ENCODE measurements at places on chromosomes 16 and 17.

DNA sequence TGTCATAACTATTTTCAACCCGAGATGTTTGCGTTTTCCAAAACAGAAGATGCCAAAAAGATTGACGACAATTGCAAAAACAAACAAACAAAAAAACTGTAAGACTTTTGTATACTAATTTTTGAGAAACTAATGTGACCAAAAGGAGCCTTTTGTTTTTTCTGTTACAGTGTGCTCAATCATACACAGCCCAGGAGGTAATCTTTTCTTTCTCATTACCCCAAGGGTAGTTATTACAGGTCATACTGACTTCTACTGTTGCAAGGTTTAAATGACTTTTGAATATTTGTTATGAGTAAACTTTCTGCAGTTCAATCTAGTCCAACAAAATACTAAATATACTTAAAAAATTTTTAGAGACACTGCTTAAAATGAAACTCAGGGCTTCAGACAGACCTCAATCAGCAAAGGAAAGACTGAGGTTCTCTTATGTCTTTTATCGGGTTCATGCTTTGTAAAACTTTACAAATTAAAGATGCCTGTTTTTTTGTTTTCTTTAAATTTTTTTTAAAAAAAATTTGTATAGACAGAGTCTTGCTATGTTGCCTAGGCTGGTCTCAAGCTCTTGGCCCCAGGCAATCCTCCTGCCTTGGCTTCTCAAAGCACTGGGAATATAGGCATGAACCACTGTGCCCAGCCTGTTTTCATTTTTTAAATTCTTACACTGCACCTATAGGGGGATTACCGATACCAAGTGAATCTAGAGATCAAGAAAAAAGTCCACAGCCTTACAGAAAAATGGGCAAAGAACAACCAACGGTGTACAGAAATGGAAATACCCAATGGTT lies 47.6 kb downstream of the SPOP start:
- DNase-seq, result no peak

- no peak for DNase-seq
Observed at GRCh38 chr17:43456661-43457361, 27.0 kb upstream of the DHX8 start.

- DNase-seq, result no peak
Observed at GRCh38 chr17:17134957-17135333, 71.2 kb downstream of the PLD6 start.

GRCh38 chr17:7463372-7463846 lies 16.0 kb downstream of the ZBTB4 start:
- DNase-seq, result no peak

DNA sequence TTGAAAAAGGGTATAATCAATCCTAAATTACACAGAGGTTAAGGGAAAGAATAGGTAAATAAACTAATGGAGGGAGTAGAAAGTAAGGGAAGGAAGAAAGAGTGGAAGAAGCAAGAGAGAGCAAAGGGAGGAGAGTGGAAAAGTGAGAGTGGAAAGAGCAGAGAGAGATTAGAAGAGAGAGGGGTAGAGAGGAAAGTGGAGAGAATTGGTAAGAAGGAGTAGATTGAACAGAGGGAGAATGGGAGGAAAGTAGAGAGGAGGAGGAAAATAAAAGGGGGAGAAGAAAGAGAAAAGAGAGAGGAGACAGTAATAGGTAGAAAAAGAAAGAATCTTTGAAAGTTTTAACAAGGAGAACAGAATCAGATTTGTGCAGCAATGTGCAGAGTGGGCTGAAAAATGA lies 24.9 kb downstream of the TERB1 start:
- no peak for DNase-seq

DNA sequence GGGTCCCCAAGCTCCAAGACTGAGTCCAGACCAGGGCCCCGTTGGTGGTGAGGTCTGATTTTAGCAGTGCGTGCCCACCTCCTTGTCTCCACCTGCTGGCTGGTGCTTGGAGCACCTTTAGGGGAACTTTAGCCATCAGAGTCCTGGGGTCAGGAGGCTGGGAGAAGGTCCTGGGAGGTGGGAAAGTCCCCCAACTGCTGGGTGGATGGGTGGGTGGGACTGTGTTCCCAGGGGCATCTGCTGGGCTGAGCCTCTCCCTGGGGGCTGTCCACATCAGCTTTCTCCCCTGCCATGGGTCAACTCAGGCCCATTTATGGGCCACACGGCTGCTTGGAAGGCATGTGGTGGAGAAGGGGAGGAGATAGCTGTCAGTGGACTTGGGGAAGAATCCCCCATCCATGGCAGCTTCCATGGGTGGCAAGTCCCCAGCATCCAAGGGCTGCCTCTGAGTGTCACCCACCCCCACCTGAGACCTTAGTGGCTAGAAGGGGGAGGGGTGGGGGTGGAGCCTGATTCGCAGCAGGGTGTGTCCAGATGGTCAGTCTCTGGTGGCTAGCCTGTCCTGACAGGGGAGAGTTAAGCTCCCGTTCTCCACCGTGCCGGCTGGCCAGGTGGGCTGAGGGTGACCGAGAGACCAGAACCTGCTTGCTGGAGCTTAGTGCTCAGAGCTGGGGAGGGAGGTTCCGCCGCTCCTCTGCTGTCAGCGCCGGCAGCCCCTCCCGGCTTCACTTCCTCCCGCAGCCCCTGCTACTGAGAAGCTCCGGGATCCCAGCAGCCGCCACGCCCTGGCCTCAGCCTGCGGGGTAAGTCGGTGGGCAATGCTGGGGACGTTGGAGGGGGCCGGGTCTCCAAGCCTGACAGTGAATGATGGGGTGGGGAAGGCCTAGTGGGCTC lies at the start of gene TRPV2:
TRPV2 (plus strand) TSS at position 541 of the 894 bp plus-strand sequence. CDS start 2,098 bp downstream, outside the sequence.
- no peak for DNase-seq

DNA sequence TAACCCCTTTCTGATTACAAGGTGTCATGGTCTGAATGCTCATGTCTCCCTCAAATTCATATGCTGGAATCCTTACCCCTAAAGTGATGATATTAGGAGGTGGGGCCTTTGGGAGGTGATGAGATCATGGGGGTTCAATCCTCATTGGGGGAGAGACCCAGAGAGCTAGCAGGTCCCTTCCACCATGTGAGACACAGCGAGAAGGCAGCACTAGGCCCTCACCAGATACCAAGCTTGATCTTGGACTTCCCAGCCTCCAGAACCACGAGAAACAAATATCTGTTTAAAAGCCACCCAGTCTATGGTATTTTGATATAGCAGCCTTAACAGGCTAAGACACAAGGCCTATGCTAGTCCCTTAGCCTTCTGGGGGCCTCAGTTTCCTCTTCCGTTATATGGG lies 45.9 kb downstream of the MYH11 start:
- DNase-seq, result no peak

DNA sequence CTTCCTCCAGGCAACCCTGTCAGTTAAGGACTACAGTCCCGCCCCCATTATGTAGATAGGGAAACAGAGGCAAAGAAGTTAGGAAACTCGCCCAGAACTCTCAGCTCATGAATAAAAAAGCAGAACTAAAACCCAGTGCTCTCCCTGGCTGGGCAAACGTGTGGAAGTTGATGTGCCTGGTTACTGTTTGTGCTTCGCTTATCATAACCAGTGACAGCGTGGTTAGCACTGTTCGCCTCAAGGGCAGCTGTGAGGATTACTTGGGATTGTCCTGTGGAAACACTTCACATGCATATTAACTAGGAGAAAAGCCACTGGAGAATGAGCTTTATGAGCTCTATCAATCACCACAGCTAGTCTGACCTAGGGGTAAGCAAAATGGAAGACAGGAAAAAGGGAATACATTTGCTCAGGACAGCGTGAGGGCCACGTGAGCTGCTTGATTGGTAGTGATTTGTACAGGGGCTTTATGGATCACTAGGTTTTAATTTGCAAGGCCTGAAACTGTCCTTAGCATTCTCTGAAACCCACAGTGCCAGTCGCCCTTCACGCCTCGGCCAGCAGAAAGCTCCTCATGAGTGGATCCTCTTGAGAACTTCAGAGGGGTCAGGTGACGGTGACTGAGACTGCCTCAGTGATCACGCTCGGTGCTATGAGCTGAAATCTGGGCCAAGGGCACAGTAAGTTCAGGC lies 19.9 kb downstream of the CYB5D2 start:
- DNase-seq, result no peak

GRCh38 chr16:50301626-50302471 lies 35.5 kb downstream of the ADCY7 start:
- no peak for DNase-seq

- DNase-seq, result no peak
Observed at GRCh38 chr16:71537643-71538042, 11.4 kb downstream of the CHST4 start.

DNA sequence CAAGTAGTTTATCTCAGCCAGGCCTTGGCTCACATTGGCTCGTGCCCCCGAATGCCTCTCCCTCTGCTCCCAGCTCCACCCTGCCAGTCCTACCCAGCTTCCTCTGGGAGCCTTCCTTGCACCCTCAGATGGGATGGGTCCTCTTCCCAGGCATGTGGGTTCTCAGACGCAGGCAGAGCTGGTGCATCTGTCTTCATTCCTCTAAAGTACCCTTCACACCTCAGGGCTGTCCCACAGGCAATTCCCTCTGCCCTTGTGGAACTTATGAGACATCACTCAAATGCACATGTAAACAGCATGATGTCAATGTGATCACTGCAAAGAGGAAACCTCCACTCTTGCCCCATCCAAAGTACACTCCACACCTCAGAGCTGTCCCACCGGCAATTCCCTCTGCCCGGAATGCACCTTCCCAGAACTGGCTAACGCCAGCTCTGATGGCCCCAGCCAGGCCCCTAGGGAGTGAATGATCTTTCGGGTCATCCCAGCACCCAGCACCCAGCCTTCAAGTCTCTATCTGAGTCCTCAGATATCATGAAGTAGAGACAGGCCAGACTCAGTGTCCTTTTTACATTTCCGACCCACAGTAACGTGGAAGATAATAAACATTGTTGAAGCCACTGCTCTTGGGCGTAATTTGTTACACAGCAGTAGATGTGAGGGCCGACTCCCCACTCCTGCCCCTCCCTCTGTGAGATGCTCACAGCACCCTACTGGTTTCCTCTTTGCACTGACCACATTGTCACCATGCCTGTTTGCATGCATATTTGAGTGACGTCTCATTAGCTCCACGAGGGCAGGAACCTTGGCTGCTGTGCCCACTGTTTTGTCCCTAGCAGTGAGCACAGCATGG lies 85.4 kb downstream of the N4BP1 start:
- DNase-seq, result no peak

DNA sequence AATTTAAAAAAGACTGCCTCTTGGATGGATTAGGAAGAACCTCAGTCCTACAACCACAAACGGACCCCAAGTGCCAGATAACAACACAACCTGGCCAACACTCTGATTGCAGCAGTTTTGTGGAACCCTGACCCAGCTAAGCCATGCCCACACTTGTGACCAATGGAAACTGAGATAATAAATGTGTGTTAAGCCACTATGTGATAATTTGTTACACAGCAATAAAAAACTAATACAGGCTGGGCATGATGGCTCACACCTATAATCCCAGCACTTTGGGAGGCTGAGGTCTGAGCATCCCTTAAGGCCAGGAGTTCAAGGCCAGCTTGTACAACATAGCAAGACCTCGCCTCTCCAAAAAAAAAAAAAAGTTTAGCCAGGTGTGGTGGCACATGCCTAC lies 127.5 kb downstream of the BRIP1 start:
- DNase-seq, result no peak

DNA sequence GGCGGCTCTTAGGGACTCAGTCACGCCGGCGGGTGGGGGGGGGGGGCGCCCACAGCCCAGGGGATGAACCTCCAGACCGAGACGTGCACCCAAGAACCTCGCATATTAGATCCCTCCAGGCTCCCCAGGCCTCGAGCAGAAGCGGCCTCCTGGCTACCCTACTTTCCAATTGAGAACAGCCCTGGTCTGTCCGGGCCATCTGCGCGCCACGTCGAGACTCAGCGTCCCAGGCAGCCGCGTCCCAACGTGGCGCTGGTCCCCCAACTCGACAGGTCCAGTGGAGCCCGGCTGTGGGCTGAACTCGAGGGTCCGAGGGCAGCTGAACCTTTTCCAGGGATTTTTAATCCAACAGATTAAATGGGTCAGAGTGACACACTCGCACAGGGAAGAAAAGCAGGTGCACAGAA lies 2.3 kb upstream of the IRX3 start:
- no peak for DNase-seq

DNA sequence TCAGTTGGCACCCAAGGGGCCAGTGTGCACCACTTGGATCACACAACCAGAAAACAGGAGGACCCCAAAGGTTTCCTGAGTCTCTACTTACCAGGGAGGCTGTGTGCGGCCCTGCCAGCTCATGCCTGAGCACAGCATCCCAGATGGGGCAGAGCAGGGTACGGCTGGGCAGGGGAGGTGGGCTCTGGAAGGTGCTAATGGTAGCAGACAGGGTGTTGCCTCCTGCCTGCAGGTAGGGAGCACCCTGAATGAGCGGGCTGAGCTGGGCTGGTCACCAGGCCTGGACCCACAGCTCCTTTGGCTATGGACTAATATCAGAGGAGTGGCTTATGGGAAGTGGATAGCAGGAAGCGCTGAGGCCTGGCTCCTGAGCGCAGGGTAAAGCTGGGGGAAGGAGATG lies 14.6 kb downstream of the RECQL5 start:
- DNase-seq, result no peak

- DNase-seq, result no peak
Observed at GRCh38 chr17:47762728-47763127, 29.7 kb downstream of the TBX21 start.

GRCh38 chr16:77238593-77238992 lies 39.4 kb downstream of the SYCE1L start:
- no peak for DNase-seq

DNA sequence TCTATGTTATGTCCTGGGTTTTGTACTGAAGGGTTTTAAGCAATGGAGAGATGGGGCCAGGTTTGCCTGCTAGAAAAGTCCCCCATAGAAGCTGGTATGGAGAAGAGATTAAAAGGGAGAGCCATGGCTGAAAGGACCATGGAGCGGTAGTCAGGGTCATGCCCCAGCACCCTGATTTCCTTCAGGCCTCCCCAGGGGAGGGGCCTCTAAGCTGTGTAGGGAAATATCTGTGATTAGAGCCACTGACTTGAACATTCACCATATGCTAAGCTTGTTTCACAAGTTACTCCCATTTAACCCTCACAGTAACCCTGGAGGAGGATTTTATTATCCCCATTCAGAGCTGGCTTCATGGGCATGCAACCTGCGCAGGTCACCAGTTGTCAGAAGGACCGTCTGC lies 3.8 kb upstream of the ATP2A3 start:
- DNase-seq, result no peak

- DNase-seq, result no peak
Observed at GRCh38 chr17:50471009-50471905, 2.6 kb upstream of the CHAD start.

DNA sequence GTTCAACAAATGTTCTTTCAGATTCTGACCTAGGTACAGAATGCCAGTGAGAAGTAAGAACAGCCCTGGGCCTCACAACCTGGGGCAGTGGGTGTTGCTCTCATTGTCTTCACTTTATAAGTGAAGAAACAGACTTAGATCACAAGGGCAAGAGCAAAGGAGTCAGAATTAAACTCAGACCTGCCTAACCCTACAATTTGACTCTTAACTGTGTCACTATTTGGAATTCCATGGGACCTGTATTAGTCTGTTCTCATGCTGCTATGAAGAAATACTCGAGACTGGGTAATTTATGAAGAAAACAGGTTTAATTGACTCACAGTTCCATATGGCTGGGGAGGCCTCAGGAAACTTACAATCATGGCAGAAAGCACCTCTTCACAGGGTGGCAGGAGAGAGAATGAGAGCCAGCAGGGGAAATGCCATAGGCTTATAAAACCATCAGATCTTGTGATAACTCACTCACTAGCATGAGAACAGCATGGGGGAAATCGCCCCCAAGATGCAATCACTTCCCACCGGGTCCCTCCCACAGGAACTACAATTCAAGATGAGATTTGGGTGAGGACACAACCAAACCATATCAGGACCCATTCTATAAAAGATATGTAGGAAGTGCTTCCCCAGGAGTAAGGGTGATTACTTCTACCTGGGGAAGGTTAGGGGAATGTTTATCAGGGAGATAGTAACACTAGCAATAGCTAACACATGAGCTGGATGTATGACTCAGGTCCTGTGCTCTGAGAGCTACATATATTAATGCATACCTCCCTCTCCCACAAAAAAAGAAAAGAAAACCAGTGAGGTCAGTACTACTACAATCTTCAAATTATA lies 270.1 kb downstream of the SOX9 start:
- DNase-seq, result no peak
